ENCODE measurements at places on chromosomes 1 and 21.

DNA sequence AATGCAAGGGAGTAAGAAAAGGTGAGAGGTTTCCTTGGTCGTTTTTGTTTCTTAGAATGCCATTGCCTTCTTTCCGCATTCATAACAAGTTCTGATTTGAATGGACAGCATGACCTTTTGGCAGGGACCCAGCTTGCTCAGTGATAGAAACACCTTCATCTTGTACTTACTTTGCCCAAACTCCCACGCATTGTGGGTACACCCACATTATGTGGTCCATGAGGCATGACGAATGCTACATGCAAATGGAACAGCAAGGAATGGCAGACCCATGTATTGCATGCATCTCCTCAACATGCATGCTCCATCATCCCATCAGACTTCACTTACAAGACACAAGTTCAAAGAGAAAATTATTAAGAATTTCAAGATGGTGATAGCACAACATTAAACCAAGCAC lies 102.8 kb downstream of the CDC7 start:
- DNase-seq = no peak

DNA sequence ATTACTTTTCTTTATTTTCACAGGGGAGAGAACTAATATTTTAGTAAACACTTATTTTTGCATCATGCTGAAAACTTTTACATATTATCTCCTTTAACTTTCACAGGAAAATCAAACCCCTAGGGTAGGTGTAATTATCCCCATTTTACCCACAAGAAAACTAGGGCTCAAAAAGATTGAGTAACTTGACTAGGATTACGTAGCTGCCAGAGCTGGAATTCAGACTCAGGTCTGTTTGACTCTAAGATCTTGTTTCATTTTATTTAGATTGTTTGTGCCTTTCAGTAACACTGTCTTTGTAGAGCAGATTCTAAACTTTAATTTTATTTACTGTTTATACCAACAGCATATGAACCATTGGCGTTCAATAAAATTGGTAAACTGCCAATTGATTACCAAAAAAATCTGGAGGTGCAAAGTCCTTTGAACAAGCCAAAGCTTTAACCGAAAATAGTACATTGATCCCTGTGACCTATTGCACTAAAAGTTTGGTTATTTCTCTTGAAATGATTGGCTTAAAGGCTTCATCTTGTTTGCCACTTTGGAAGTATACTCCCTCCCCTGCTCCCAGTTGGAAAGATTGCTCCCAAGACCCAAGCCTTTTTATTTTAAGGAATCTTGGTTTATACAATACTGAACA lies 71.0 kb upstream of the WDR26 start:
- DNase-seq = no peak

DNA sequence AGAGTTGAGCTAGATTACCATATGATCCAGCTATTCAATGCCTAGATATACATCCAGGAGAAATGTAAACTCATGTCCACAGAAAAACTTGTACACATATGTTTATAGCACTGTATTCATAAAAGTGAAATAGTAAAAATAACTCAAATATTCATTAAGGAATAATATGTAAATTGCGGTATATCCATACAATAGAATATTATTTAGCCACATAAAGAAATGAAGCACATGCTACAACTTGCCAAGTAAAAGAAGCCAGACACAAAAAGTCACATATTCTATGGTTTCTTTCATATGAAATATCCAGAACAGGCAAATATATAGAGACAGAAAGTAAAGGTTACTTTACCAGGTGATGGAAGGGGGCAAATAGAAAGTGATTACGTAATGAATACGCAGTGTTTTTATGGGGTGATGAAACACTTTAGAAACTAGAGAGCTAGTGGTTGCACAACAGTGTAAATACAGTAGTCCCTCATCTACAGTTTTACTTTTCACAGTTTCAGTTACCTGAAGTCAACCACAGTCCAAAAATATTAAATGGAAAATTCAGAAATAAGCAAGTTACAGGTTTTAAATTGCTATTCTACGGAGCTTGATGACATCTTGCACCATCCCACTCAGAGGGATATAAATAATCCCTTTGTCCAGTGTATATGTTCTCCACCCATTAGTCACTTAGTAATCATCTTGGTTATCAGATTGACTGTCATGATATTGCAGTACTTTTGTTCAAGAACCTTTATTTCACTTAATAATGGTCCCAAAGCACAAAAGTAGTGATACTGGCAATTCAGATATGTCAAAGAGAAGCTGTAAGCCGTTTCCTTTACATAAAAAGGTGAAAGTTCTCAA lies 62.3 kb downstream of the ZNF644 start:
- DNase-seq = no peak

GRCh38 chr1:38029685-38030511 lies 16.7 kb downstream of the POU3F1 start:
- DNase-seq = no peak

- DNase-seq = peak; percentile 21
Observed at GRCh38 chr1:68112835-68113243, 62.4 kb upstream of the DIRAS3 start.

- DNase-seq = no peak
Observed at GRCh38 chr1:55828044-55828443, 612.9 kb upstream of the USP24 start.

DNA sequence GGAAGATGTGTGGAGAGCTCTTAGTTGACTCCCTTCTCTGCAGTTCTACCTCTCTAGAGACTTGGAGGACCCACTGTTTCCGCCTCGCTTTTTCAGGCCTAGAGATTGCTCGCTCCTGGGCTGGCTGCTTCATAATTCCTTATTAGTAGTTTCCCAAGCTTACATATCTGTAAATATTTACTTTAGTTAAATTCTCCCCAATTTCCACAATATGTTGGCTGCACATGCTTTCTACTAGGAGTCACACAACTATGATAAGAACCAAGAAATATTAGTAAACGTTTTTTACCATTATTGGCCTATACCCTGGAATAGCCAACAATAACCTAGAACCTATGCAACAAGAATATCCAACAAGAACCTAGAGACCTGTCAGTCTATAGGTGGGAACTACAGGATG lies 129.0 kb upstream of the RUNX1 start:
- no peak for DNase-seq

GRCh38 chr1:87093286-87093685 lies 178.9 kb downstream of the HS2ST1 start:
- DNase-seq = no peak

DNA sequence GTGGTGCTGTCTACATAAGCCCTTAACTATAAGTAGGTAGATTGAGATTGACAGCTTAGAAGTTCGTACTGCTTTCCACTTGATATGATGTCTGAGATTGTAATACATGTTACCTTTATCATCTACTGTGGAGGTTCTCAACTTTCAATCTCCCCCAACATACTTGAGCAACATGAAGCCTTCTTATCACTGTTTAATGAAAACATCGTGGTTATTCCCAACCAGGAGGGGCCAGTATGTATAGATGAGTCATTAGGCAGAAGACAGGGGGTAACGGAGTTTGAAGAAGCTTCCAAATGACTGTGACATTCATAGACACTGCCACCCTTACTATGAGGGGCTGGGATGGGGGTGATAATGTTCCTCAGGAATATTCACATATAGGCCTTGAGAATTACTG lies 36.0 kb downstream of the CENPF start:
- no peak for DNase-seq

GRCh38 chr1:226002667-226003501 lies 3.7 kb upstream of the SDE2 start:
- DNase-seq = no peak

DNA sequence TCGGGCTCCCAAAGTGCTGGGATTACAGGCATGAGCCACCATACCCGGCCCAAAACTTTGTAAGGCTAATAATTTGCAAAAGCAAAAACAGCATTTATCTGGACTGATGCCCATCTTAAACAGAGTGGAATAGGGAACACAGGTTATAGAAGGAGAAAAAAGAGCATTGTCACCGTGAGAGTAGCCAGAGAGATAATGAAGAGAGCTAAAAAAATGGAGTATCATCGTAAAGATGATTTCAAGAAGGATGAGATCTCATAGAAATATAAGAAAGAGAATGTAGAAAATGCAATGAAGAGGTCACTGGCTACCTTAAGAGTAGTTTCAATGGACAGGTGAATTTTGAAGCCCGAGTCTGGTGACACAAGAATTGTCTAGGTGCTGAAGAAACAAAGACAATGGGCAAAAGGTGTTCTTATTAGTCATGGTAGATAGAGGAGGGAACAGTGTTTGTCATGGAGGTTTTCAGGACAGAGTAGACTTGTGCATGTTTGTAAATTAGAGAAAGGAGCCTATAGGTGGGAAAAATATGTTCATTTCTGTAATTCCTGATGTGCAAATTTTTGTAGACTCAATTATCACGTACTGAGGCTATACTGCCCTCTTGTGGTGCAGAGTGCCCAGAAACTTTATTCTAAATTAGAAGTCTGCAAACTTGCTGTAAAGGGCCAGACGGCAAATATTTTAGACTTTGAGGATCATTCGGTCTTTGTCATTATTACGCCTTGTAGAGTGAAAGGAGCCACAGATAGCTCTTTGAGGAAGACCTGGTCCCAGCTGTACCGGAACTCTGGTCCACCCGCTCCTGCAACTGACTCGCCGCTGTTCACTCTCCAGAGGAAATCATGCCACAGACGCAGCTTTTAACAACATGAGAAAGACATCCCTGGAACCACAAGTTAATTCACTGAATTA lies 8.1 kb upstream of the TMEM183A start:
- no peak for DNase-seq

DNA sequence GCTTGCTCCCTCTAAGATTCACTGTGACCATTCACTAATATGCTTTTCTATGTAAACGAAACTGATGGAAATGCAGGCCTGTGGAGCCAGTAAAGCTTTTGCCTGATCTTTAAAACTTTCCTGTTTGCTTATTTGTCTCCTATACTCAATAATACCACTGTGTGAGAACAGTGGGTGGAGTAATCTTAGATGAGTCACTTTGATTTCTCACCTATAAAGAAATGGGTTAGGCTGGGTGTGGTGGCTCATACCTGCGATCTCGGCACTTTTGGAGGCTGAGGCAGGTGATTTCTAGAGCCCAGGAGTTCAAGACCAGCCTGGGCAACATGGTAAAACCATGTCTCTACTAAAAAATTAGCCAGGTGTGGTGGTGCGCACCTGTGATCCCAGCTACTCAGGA lies 70.8 kb downstream of the RWDD3 start:
- no peak for DNase-seq

GRCh38 chr1:66119148-66119547 lies 326.5 kb downstream of the PDE4B start:
- DNase-seq = no peak

GRCh38 chr1:7186382-7187111 lies 401.3 kb downstream of the CAMTA1 start:
- DNase-seq = no peak

- no peak for DNase-seq
Observed at GRCh38 chr1:232271991-232272589, 357.8 kb downstream of the SIPA1L2 start.

- no peak for DNase-seq
Observed at GRCh38 chr1:89590341-89591080, 42.4 kb upstream of the LRRC8C start.

Data from anterior cingulate cortex (tissue), 58 donors.